ENCODE measurements at places on chromosomes 3 and 15.
A peak's percentile ranks its signal among the peaks of the same experiment; 100 is the strongest.

- DNase-seq = no peak
Measured at GRCh38 chr15:40958146-40958545, 4.9 kb downstream of the CHAC1 start.

GRCh38 chr15:45205192-45205591, 17.4 kb upstream of the SHF start:
- peak; percentile 90 for DNase-seq

GRCh38 chr15:67303490-67304363, 49.1 kb downstream of the IQCH start:
- peak; percentile 58 for DNase-seq

DNA sequence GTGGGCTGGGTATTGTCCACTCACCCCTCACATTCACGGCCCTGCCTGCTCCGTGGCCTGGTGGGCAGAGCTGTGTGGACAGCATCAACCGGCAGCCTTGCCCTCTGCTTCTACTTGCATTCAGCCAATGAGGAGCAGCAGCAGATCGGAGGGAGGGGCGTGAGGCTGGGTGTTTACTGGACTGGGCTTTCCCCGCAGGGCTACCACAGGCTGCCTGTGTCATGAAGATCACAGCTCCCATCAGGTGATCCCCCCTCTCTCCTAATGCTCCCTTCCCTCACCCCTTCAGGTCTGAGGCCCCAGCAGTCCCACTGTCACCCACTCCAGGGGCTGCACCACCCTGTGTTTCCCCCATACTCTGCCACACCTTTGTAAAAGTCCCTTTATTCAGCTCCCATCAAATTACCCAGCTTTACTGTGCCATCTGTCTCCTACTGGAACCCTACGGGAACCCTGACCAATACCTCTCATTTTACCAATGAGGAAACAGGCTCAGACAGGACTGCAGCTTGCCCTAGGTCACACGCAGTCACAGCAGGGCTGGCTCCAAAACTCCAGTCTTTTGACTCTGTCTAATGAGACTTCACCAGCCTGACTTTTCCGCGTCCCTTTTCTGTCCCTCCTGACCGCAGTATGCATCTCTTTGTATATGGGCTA, 81.1 kb downstream of the MEGF11 start:
- DNase-seq = no peak

GRCh38 chr15:29337156-29337959, 67.7 kb upstream of the NSMCE3 start:
- no peak for DNase-seq

GRCh38 chr15:43519196-43519595, 1.8 kb downstream of the MAP1A start:
- peak; percentile 22 for DNase-seq

DNA sequence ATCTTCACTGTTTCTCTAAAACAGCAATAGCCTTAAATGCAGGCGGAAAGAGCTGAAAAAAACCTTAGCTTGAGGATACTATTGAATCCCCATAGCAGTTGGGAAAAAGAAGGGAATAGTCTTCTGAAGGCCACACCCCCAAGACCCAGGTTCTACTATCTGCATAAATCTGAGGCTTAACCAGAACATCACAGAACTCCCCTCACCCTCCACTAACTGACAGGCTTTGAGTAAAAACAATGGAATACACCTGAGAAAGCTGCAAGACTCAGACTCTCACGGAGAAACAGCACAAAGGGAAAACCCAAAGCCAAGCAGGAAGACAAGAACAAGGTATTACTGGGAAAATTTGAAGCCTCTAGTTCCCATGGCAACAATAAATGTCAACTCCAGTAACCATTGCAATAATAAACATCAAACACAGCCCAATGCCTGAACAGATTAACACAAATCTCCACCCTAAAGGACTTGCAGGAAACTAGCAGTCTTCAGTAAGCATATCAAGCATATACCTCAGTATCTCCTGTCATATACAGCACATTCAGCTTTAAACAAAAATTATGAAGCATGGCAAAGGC, 56.4 kb downstream of the TMCC1 start:
- DNase-seq = no peak

- DNase-seq = peak; percentile 62
Measured at GRCh38 chr3:157170861-157171260, 10.9 kb upstream of the CCNL1 start.

GRCh38 chr15:84981711-84982300, at the start of gene PDE8A:
Gene PDE8A (plus strand): TSS chr15:84981856. CDS start chr15:84982163, 307 bp downstream.
- peak; percentile 53 for DNase-seq

- no peak for DNase-seq
Measured at GRCh38 chr3:21649519-21649918, 101.5 kb downstream of the ZNF385D start.

- peak; percentile 57 for DNase-seq
Measured at GRCh38 chr15:26864664-26865191, 2.1 kb upstream of the GABRA5 start.

DNA sequence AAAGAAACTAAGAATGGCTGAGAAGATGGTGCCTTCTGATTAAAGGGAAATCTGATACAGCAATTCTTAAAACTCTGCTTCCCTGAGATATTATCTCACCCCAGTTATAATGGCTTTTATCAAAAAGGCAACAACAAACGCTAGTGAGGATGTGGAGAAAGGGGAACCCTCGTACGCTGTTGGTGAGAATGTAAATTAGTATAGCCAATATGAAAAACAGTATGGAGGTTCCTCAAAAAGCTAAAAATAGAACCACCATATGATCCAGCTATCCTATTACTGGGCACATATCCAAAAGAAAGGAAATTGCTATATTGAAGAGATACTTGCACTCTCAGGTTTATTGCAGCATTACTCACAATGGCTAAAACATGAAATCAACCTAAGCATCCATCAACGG, 65.1 kb downstream of the GOLIM4 start:
- DNase-seq = peak; percentile 34

- DNase-seq = peak; percentile 44
Measured at GRCh38 chr15:64950888-64951287, 38.8 kb downstream of the SPG21 start.

- DNase-seq = no peak
Measured at GRCh38 chr3:52552089-52552488, 15.7 kb downstream of the UQCC5 start.

- DNase-seq = no peak
Measured at GRCh38 chr3:100263583-100263982, 2.8 kb downstream of the TBC1D23 start.

- no peak for DNase-seq
Measured at GRCh38 chr15:60651734-60652141, 172.8 kb upstream of the ICE2 start.

GRCh38 chr3:458653-459310, 262.2 kb downstream of the CHL1 start:
- no peak for DNase-seq

DNA sequence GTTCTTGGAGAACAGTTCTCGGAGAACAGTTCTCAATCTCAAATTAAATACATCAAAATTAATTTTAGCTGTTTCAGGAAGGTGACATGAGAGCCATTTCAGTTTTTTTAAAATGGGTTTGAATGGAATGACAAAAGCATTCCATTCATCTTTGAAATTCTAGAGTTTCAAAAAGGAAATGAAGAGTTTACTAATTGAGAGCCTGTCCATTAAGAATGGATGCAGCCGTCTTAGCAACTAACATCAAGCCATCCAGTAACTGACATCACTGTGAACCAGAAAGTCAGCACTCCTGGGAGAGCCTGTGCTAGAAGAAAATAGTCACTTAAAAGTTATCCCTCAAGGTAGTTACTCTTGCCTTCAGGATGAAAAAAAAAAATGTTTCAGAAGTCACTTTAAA, 47.0 kb upstream of the FSTL1 start:
- DNase-seq = no peak

DNA sequence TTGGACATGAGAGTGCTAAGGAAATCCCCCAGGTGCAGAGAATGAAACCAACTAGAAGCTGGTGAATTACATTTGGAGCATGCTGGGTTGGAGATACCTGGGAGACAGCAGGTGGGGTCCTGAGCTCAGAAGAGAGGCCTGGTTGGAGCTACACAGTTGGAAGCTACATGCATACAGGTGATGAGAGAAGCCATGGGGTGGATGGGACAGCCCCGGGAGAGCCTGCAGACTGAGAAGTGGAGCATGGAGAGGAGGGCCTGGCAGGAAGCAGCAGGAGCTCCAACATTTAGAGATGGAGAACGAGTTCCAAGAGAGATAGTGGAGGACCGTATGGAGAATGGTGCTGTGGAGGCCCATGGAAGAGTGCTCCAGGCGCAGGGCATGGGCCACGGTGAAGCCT, 10.2 kb downstream of the PAQR5 start:
- DNase-seq = no peak

- peak; percentile 100 for DNase-seq
Measured at GRCh38 chr3:186570096-186570940, at the start of gene DNAJB11. Gene DNAJB11 (plus strand): TSS chr3:186570720. CDS start chr3:186570898, 178 bp downstream.

- no peak for DNase-seq
Measured at GRCh38 chr3:66633402-66634381, 132.9 kb upstream of the LRIG1 start.

DNA sequence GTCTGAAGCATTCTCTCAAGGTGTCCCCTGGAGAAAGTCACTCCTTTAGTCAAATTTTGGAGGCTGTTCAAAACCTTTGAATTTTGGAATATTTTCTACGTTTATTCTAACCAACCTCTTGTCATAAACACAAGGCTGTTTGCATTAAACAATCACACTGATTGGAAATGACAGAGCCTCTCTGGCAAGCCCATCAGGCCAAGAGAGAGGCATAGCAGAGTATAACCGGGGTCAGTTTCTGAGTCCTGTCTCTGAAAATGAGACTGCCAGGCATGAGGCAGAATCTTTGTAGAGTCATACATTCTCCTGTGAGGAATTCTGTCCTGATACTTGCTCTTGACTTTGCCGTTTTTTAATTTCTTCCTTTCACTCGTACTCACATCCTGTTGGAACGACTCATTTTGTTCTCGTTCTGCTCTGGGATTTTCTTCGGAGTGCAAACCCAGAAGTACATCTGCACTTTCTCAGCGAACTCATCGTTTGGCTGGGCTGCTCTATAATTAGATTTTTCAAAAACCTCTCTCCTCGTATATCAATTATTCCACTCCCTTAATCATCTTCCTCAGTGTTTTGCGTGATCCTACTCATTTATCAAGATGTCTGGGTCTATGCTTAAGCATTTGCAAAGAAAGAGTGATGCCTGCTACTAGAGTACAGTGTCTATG, 114.2 kb downstream of the AGBL1 start:
- no peak for DNase-seq

DNA sequence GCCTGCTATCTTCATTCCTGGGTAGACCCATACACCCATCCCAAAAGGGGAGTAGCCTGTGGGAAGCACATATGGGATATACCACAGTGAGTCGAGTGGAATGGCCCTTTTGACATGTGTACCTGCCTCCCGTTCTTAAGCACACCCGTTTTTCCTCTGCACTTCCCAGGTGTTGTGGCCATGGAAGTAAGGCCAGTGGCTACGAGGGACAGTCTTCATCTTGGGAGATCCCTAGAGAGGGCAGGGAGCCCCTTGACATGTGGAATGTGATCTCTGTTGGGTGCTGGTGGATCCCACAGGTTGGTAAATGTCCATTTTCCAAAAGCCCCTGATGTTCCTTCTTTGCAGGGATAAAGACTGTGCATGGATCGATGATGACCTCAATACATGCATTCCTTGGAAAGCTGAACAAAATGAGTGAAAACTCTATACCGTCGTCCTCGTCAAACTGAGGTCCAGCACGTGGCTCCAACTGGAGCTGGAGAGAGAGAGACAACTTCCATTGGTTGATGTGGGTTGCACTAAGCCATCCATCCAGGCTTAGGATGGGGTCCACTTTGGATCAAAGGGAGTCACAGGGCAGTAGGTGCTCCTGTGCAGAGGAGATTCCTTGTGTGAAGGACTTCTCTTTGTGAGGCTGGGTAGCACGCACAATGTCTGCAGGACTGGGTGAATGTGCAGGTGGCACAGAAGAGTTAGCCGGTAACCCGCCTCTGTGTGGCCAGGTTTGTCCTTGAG, 136.8 kb downstream of the SNRPN start:
- DNase-seq = no peak

GRCh38 chr3:173892547-173892946, 495.0 kb downstream of the NLGN1 start:
- DNase-seq = no peak

DNA sequence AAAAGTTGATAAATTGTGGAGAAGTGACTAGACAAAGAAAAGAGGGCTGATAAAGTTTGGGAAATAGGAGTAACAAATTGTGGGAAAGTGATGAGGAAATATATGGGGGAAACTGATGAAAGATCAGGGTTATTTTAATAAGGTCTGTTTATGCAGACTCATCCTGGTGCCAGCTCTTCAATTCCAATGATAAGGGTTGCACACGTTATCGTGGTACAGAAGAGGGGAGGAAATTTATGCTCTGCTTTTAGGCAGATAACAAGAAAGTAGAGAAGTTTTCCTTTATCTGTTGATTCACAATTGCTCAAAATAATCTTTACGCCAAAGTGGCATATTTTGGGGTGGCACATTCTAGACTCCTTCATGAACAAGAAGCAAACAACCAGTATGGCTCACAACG, 32.1 kb upstream of the LIPC start:
- DNase-seq = peak; percentile 59

DNA sequence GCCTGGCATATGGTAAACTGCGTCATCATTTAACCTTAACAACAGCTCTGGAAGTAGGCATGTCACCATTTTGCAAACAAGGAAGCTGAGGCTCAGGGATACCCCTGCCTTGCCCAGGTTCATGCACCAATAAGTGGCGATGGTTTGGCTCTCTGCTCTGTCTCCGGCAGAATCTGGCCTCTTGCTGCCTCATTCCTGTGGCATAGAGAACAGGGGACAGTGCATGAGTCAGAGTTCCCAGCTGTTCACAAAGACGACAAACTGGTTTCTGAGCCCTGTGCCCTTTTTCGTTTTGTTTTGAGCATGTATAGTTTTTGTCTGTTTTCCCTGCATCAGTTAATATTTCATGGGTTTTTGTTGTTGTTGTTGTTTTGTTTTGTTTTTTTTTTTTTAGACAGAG, 236.8 kb downstream of the OPA1 start:
- no peak for DNase-seq

DNA sequence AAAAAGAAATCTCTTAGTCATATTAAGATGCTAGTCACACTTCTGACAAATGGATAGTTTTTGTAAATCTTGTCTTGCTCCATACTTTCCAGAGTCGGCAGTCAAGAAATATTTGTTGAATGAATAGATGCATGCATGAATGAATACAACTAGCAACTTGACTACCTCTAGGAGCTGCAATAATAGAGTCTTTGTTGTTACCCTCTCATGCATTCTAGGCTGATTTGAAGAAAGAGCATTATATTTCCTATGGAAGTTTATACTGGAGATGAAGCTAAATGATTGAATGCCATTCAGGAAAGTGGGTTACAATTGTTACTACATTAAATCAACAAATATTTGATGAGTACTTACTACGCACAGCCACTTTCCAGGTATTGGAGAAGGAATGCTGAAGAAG, 18.1 kb upstream of the TRAT1 start:
- DNase-seq = no peak
